MCF 10A (cell line): ENCODE measurements at places on chromosomes 6 and 20.

DNA sequence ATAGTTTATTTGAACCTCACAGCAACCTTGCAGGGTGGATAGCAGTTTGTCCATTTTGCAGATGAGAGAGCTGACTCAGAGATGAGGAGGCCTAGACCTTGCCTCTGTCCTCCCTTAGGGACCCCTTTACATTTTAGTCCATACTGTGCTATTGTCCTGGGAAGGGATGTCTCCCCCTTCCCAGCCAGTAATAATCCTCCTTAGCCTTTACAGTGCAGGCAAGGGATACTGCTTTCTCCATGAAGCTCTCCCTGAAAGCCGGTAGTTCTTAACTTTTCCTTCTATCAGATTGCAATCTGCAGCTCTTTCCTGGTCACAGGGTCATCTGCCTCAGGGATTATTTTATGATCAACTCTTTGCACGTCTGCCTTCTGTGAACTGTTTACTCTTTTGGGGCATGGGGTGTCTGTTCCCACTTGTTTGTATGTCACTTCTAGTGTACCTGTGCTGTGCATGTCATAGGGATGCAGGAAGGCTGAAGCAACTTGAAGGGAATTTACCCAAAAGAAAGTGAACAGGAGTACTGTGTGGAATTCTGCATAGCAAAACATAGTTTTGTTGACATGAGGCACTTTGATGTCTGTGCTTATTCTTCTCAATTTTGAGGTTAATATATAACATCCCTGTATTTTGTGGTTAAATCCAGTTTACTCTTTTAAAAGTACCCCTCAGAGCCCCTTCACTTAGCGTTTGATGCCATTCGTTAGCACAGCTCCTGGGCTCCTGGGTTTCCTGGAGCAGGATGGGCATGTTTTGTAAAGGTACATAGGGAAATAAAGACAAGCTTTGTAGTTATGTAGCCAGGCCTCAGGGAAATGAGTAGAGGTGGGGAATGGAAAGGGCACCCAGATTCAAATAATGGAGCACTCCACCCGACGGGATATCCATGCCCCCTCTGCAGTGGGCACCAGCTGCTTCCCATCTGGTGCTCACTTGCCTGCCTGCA, 38.1 kb downstream of the DHX35 start:
- no peak for DNase-seq

DNA sequence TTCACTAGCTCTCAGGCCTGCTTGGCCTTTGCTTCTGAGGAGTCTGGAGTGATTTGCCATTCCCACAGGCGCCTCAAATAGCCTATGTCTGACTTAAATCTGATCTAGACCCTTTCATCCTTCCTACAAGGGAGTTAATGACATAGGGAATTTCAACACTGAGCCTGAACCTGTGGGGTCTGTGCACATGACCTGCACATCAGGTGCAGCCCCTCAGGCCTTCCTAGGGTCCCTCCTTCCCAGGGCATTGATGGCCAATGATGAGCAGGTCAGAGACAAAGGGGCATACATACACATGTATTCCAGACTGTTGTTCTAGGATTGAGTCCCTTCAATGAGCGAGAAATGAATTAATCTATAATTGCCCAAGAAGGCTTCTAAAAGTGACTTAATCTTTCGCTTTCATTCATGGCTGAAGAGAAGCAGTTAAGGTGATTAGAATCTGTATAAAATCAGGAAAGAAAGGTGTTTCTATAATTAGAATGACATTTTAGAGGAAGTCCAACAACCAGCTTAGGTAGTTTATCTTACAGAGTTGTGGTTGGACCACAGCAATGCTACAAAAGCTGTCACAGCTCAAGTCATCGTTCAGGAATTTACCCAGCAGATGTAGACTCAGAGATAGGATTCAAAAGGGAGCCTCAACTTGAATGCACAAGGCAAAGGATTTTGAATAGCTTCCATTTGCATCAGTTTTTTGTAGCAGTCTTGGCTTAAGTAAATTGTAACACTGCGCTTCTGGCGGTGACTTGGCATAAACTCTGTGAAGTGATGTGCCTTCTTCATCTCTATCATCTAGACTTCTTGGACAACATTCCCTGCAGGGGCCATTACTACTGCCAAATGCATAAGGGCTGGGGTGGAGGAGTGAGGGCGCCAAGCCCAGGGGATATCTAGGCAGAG, 27.0 kb upstream of the TBC1D7 start:
- DNase-seq, result peak; percentile 69

DNA sequence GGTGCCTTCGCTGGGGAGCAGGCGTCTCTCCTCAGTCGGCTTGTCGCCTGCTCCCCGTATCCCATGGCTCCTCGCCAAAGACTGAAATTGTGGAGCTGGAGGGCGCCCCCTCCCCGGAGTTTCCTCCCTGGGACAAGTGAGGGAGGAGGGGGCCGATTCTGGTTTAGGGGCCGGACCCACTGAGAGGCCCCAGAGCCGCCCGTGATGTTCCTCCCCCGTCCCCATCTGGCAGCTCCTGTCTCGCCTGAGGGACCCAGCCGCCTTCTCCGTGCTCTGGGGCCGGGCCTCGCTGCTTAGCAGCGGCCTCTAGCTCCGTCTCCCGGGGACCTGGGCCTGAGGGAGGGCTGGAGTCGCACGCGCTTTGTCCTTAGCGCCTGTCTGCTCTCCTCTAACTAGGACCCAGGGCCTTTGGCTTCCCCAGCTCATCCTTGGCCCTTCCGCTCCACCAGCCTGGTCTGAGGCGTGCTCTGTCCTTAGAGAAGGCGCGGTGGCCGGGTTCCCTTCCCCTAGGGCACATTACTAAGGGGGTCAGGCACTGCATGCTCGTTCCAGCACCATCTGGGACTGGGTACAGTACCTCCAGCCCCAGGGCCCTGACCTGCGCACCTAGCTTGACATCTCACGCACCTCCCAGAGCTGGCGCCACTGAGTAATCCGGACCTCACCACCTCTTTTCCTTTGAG, 29.7 kb downstream of the SLC12A5 start:
- no peak for DNase-seq

GRCh38 chr6:40735121-40735520, 148.0 kb upstream of the LRFN2 start:
- no peak for DNase-seq

- DNase-seq, result no peak
These were observed 11.1 kb upstream of the CDK5RAP1 start for GRCh38 chr20:33412484-33412838.

GRCh38 chr6:167118006-167118405, 4.9 kb upstream of the CCR6 start:
- no peak for DNase-seq

DNA sequence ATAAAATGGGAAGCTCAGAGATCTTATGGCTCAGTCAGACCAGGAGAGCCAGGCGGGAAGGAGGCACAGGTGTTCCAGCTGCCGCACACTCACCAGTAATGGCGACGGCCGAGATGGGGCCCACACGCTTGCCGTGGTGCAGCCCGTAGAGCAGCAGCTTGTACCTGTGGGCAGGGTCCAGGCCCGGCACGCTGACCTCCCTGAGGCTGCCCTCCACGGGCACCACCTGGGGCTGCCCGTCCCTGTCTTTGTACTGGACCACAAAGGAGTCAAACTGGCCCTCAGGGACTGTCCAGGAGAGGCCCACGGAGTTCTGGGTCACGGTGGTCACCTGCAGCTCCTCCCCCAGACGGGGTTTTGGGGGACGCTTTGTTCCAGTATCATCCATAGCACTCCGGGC, 31.2 kb downstream of the CYP21A2 start:
- DNase-seq, result no peak
